PC-3 (cell line): ENCODE measurements at places on chromosomes 1 and 21.

- DNase-seq: peak; percentile 70
Measured at GRCh38 chr1:101216623-101217022, 20.2 kb upstream of the S1PR1 start.

GRCh38 chr1:183604038-183604808, 14.0 kb upstream of the NCF2 start:
- no peak for DNase-seq

GRCh38 chr21:34182436-34182835, 109.1 kb downstream of the MRPS6 start:
- DNase-seq: no peak

GRCh38 chr1:69943030-69943429, 262.3 kb downstream of the LRRC40 start:
- DNase-seq: no peak
